HT1080 (cell line): ENCODE measurements at places on chromosomes 3 and 15. TPM values are rescaled to one million over a fixed set of nuclear protein-coding genes. Genes with fewer than 3 reads are reported as not detected.
A peak's percentile ranks its signal among the peaks of the same experiment; 100 is the strongest.

GRCh38 chr3:16994854-16995525, 110.2 kb downstream of the PLCL2 start:
- DNase-seq = no peak

DNA sequence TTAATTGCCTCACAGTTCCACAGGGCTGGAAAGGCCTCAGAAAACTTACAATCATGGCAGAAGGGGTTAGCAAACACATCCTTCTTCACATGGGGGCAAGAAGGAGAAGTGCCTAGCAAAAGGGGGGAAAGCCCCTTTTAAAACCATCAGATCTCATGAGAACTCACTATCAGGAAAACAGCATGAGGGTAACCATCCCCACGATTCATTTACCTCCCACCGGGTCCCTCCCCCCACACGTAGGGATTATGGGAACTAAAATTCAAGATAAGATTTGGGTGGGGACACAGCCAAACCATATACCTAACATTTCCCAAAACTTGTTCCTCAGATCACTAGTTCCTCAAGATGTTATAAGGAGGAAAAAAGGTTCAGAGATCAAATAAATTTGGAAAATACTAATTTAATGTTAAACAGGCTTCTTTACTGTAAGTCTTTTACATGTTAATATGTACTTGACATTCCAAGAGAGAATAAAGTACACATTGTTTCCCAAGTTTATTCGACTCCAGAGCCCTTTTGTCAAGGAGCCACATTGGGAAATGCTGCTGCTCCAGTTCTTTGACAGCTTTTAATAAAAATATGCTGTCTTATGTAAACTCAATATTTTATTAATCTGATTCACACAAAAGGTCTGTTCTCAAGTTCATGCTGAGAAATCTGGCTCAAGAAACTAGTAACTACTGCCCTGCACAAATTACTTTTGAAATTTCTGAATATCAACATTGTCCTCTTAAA, 17.8 kb downstream of the HERC1 start:
- DNase-seq = no peak

Gene CPLX3
- 0.10 and 0.26 TPM in 2 replicates for total RNA-seq

- DNase-seq = no peak
Measured at GRCh38 chr15:90000186-90001001, 730 bp upstream of the ZNF710 start.

Gene SORD
- 47.9 and 53.6 TPM in 2 replicates for total RNA-seq

DNA sequence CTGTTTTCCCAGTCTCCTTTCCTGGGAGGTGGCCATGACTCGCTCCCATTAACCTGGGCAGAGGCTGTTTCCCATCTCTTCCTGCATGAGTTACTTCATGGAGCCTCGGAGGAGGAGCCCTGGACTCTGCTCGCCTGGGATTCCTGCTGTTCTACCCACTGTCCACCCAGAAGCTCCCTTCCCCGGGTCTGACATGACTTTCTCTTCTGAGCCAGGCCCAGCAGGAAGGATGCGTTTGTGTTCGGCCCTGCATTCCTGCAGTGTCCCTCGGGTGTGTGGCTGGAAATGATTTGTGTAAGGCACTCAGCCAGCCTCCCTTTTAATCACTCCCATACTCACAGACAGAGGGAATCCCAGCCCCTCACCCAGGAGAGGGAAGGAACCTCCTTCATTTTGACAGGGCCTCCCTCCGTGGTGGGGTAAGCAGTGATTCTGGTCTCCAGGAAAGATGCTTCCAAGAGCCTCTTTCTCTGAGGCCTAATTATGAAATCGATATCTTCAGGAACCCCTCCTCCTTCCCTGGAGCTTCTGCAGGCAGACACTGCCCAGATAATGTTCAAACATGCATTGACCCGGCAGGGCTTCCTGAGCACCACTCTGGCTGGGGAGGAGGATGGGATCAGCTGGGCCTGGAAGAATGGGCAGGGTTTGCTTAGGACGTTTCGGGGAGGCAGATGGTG, 41.6 kb upstream of the DLG1 start:
- DNase-seq = peak; percentile 68

DNA sequence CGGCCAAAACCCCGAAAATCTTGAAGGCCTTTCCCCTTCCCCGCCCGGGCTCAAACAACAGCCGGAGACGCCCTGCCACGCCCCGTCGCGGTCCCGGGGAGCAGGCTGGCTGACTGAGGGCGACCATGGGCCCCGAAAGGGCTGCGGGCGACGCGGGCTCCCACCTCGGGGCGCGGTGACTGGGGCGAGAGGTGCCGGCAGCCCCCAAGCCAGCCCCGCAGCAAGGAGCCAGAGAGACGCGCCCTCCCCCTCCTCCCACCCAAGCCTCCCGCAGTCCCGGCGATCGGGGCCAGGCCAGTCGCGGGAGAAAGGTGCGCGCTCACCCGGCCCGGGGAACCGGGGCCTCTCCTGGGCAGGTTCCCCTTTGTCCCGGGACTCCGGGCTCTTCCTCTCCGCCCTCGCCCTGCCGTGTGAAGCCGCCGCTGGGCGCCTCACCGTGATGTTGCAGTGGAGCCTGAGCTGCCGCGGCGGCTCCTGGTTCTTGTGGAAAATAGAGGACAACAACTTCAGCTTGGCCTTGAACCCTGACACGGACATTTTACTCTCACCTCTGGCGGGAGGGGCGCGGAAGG, 30.6 kb upstream of the ZSCAN2 start:
- DNase-seq = no peak

Gene DCLK3
- not detected in 2 replicates for total RNA-seq

Gene SPINK8
- not detected in 2 replicates for total RNA-seq

DNA sequence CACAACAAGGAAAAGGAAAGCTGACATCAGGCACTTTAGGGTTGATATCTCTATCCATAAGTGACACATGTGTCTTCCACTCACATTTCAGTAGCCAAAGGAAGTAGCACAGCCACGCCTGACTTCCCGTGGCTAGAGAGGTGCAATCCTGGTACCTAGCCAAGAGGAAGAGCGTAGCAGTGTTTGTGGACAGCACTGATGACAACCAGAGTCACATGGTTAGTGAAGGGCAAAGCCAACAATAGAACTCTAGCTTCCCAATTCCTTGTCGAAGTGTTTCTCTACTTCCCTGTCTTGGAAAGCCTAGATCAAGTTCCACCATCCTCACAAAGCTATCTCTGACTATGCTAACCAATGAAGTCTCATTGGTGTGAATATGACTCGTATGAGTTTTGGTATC, 189.2 kb downstream of the RSL24D1 start:
- peak; percentile 30 for DNase-seq

DNA sequence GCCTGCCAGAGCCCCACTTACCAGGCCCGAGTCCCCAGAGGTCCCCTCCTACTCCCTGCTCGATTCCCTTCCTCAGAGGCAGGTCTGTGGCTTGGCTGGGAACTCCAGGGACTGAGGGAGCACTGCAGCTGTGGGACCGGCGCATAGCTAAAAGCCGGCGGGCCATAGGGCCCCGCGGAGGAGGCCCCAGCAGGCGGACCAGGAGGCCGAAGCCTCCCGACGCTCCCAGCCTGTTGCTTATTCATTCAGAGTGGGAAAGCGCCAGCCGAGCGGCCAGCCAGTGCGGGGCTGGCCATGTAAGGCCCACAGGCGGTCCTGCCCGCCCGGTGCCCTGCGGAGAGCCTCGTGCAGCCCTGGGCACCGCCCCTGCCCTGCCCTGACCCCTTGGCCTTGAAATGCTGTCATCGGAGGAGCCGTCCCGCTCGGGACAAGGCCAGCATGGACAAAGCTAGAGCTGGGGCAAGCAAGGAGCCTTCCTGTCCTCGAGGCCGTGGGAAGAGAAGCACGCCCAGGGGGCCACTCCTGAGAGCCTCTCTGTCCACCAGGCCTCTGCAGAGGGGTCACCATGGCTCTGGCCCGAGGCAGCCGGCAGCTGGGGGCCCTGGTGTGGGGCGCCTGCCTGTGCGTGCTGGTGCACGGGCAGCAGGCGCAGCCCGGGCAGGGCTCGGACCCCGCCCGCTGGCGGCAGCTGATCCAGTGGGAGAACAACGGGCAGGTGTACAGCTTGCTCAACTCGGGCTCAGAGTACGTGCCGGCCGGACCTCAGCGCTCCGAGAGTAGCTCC, at the start of gene LOXL1:
TSS of gene LOXL1 (plus strand) at position 244 of the 784 bp plus-strand sequence. CDS start at position 566, 322 bp downstream.
- DNase-seq = peak; percentile 89

GRCh38 chr15:56971571-56971970, 53.1 kb downstream of the TCF12 start:
- DNase-seq = no peak

Gene KBTBD8
- 3.6 and 4.2 TPM in 2 replicates for total RNA-seq

DNA sequence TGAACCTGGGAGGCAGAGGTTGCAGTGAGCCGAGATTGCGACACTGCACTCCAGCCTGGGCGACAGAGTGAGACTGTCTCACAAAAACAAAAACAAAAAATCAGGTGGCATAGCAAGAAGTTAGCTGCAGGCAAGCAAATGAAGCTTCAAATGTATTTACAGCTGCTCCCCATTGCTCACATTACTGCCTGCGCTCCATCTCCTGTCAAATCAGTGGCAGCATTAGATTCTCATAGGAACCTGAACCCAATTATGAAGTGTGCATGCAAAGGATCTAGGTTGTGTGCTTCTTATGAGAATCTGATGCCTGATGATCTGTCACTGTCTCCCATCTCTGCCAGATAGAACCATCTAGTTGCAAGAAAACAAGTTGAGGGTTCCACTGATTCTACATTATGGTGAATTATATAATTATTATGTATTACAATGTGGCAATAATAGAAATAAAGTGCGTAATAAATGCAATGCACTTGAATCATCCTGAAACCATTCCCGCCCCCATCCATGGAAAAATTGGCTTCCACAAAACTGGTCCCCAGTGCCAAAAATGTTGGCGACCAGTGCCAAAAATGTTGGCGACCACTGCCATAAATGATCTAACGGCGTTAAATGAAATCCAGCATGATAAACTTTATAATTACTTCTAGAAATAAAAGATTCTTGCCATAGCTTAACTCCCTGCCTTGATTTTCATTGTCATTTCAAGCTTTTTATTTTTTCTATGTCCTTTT, 616.7 kb upstream of the NAALADL2 start:
- no peak for DNase-seq

GRCh38 chr3:159829539-159830227, 159.0 kb upstream of the IL12A start:
- peak; percentile 85 for DNase-seq

GRCh38 chr3:147956615-147957014, 547.5 kb downstream of the ZIC1 start:
- DNase-seq = no peak

Gene FETUB
- 1.8 and 1.9 TPM in 2 replicates for total RNA-seq

DNA sequence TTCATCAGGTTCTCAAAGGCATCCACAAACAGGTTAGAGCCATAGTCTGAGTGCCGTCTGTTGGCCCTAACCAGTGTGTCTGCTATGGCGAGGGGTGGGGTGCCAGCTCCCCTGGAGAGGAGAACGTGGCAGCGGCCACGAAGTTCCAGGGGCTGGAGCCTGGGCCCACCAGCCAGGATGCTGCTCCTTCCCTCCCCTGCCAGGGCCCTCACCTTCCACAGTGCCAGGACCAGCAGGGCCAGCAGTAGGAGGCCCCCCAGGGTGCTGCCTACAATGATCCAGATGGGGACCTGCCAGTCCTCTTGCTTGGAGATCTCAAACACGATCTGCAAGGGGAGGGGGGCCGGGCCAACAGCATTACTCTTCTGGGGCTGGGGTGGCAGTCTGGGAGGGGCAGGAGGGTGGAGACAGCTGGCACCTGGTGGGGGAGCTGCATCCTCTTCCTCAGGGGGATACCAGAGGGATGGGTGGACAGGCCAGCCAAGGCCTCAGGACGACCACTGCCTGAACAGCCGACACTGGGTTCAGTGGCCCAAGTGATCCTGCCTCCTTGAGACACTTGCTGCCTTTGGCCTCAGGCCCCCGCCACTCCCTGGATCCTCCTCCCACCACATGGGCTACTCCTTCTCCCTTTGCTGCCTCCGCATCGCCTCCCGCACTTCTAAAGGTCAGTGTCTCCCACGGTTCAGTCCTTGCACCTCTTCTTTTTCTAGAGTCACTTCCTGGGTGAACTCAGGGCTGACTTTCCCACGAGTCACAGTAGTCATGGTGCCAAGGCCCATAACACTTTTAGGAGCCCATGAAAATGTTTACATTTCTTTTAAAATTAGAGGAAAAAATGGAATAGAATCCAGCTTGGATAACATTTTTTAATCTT, 26.3 kb downstream of the FEM1B start:
- no peak for DNase-seq

Gene GOLGA8T
- 0.06 and 0.17 TPM in 2 replicates for total RNA-seq

DNA sequence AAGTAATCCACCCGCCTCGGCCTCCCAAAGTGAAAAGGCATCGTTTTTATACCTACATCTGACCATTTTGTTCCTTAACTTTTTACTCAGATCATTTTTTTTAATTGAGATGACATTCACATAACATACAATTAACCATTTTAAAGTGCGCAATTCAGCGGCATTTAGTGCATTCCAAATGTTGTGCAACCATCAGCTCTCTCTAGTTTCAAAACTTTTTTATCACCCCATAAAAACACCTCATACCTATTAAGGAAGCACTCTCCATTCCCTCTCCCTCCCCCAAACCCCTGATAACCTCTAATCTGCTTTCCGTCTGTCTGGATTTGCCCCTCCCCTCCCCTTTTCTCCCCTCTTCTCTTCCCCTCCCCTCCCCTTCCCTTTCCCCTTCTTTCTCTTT, 310.1 kb downstream of the UACA start:
- DNase-seq = no peak

GRCh38 chr3:79976466-79976865, 208.7 kb upstream of the ROBO1 start:
- DNase-seq = peak; percentile 7

DNA sequence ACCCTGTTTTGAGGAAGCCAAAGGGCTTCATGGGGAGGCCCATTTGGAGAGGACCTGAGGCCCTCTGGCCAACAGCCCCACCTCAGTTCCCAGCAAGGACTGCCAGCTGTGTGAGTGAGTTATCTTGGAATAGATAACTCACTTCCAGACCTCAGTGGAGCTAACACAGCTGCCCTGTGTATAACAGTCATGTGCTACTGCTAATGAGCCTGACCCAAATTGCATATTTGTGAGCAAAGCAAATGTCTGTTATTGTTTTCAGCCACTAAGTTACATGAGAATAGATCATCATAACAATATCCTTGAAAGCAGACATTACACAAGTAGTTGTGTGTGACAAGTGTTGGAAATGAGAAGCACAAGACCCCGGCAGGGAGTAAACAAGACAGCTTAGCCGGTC, 355.8 kb downstream of the MCTP2 start:
- DNase-seq = no peak

Gene CYP1A1
- 1.3 and 2.5 TPM in 2 replicates for total RNA-seq

GRCh38 chr3:124812291-124813265, 74.6 kb downstream of the ITGB5 start:
- peak; percentile 99 for DNase-seq

- DNase-seq = no peak
Measured at GRCh38 chr3:141127344-141128125, 76.4 kb downstream of the SPSB4 start.

Gene FES
- total RNA-seq = 8.8 and 15.0 TPM in 2 replicates

GRCh38 chr3:185282696-185283373, 29.0 kb upstream of the EHHADH start:
- DNase-seq = peak; percentile 93

- DNase-seq = no peak
Measured at GRCh38 chr3:38996193-38996592, 55.6 kb downstream of the SCN11A start.

DNA sequence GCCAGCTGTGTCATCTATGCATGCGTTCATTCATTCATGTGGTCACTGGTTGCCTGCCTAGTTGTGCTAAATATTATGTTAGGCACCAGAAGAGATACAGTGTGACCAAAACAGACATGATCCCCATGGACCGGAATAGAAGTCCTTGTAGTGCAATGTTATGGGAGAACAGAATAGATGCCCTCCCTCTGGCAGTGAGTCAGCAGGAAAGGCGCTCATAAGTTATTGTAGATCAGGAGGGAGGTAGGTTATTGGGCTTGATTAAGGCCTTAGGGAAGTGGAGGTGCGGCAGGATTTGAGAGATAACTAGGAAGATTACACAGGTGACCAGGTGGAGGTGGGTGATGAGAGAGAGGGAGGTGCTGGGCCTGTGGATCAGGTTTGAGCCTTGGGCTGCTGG, 5.2 kb downstream of the MCTP2 start:
- no peak for DNase-seq

GRCh38 chr15:44159492-44159891, 35.6 kb downstream of the FRMD5 start:
- DNase-seq = no peak
